RKO (cell line): ENCODE measurements at places on chromosomes 3 and 15.
A peak's percentile ranks its signal among the peaks of the same experiment; 100 is the strongest.

DNA sequence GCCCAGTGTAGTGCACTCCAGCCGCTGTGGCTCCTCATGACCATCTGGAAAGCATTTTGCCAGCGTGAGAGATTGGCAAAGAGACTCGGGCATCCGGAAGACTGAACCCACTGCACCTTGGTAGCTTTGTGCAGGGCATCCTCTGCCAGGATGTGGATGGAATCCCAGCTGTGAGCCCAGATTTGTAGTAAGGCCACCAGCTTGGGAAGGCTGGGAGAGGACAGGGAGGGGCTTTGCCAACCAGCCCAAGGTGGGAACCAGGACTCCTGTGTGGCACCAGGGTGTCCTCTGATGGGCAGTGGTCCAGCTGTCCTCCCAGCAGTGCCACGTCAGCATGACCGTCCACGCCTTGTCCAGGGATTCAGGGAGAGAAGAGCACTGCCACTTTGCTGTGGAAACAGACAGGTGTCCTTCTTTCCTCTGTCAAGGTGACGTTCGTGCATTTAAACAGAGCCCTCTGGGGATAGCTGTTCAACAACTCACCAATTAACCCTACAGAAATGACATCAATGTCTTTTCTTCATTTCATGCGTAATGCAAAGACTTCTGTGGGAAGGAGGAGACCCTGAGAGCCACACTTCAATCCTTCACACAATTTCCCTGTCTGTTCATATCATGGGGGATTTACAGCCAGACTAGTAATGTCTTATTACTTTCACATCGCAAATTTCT lies 19.1 kb downstream of the KLF15 start:
- no peak for DNase-seq

DNA sequence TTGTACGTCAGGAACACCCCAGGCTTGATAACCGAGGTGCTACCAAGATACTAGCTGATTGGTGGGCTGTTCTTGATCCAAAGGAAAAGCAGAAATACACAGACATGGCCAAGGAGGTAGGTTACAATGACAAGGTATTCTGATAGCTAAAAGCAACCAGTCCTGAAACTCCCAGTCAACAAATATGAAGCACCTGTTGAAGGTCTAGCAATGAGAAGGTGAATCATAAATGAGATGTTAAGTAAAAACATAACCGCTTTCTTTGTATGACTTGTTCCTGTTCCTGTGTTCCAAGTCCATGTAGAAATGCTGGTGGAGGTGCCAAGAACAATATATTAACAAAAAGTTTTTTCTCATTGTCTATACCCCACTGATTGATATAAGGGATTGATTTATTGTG lies 194.0 kb downstream of the BBX start:
- no peak for DNase-seq

GRCh38 chr3:24725514-24726255 lies 231.0 kb upstream of the THRB start:
- DNase-seq = no peak

- DNase-seq = peak; percentile 34
Observed at GRCh38 chr3:177337541-177338331, 140.5 kb upstream of the TBL1XR1 start.

DNA sequence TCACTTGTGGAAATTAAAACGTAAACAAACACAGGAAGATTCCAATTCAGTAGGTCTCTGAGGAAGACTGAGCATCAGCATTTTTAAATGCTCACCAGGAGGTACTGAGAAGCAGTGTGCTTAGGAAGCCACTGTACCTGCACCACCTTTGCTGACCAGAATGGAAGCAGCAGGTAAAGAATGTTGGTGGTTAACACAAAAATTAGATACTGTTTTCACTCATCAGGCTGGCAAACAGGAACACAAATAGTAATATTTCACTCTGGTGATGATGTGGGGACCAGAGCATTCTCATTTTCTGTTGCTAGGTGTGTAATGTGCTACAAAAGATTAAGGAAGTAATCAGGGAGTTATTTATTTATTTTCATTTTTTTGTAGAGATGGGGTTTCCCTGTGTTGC lies 29.9 kb upstream of the GHSR start:
- DNase-seq = no peak

DNA sequence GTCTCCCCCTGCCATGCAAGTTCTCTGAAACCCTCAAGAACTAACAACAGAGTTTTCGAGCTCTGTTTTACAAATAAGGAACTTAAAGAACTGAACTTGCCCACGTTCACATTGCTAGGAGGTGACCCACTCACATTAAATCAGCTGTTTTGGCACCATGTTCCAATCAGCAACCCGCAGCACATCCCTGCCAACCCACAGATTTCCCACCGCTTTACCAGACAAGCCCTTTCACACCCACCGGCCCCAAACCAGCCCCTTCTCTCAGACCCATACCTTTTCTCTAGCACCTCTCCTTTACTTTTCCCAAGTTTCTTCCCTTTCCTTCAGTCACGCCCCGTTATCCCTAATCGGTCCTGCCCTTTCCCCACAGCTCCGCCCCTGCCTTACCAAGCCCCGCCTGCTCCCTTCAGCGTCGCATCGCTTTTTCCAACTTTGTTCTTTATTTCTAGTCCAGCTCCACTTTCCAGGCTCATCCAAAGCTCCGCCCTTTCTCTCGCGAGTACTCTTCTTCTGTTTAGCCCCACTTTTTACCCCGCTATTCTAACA lies 804 bp upstream of the BRPF1 start:
- DNase-seq = no peak

GRCh38 chr15:47742742-47743141 lies 25.4 kb downstream of the SEMA6D start:
- DNase-seq = no peak

DNA sequence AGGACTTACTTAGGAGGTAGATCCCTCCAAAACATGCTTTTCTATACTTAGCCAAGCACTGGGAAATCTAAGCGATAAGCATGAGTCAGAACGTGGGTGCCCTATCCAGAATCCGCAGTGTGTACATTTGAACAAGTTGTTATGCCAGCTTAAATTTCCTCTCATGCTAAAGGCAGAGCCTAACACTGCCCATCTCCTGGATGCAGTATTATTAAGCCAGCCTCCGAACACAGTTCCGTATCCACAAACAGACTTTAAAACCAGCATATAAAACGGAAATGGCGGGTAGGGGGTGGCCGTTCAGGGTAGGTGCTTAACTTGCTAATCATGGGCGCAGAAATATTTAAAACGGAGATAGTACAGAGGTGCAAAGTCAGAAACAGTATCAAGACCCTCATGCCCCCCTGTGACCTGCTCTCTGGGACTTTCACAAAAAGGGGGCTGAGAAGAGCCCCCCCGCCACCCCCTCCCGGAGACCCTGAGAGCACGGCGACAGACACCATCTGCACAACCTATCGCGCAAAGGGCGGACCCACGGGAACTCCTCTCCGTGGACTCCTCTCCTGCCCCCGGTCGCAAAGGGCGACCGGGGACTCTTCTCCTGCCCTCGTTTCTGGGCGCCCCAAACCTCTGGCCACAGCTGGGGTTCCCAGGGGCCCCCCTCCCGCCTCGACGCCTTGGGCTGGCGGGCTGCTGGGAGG lies 889 bp upstream of the LRRIQ4 start:
- peak; percentile 77 for DNase-seq

DNA sequence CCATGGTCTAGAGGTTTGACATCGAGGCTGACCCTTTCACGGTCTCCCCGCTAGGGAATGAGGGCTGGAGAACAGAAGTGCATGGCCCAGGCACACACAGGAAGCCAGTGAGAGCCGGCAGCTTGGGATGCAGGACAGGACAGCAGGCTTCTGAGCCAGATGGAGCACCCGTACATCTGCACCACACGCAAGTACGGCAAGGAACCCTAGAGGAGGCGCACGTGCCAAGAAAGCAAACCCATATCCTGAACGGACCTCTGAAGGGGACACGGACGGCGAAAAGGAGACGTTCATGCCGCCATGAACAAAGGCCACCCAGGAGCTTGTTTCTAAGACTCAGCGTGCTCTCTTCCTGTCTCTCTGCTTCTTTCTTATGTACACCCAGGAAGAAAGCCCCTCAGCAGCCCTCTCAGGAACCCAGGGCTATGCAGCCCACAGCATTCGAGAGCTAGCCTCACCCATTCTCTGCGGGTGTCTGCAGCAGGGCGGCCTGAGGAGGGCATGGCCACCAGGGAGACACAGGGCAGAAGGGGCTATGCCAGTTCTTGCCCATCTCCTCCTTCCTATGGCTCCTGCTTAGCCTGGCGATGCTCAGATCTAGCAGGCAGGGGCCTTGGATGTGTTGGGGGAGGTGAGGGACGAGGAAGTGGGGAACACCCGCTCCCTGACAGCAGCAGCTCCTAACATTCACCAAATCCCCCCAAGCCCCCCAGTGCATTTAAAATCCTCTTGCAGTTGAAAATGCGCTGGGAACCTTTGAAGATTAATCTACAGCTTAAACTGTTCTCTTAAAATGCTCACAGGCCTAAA lies 81.3 kb downstream of the PCSK6 start:
- DNase-seq = no peak

- no peak for DNase-seq
Observed at GRCh38 chr15:101313041-101313761, 18.2 kb upstream of the SNRPA1 start.

DNA sequence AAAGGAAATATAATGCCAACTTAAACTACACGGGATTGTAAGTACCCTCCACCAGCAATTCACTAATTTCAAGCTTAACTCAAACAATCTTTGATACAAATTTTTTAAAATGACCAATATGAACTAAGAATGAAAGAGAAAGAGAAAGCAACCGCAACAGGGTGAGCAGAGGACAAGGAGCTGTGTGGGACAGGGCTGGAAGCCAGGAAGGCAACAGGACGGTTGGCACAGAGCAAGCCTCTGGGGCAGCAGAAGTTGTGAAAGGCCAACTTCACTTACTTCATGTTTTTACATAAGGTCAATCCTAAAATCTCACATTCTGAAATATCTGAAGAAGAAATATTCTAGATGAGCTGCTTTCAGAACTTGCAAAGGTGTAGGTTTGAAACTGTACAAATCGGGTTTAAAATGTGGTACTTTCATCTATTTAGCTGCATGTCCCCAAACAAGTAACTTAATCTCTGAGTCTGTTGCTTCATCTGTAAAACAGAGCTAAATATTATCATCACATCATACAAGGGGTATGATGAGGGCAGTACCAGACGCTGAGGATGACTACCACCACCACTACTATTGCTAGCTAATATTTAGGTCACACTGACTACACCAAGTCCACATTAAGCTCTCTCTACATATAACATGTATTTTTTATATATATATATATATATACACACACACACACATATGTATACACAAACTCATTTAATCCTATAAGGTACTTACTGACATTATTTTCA lies 101.7 kb downstream of the IGSF11 start:
- no peak for DNase-seq

GRCh38 chr3:40432793-40433192 lies 24.3 kb upstream of the RPL14 start:
- peak; percentile 28 for DNase-seq

- DNase-seq = no peak
Observed at GRCh38 chr3:123090728-123091531, 24.1 kb downstream of the PDIA5 start.

DNA sequence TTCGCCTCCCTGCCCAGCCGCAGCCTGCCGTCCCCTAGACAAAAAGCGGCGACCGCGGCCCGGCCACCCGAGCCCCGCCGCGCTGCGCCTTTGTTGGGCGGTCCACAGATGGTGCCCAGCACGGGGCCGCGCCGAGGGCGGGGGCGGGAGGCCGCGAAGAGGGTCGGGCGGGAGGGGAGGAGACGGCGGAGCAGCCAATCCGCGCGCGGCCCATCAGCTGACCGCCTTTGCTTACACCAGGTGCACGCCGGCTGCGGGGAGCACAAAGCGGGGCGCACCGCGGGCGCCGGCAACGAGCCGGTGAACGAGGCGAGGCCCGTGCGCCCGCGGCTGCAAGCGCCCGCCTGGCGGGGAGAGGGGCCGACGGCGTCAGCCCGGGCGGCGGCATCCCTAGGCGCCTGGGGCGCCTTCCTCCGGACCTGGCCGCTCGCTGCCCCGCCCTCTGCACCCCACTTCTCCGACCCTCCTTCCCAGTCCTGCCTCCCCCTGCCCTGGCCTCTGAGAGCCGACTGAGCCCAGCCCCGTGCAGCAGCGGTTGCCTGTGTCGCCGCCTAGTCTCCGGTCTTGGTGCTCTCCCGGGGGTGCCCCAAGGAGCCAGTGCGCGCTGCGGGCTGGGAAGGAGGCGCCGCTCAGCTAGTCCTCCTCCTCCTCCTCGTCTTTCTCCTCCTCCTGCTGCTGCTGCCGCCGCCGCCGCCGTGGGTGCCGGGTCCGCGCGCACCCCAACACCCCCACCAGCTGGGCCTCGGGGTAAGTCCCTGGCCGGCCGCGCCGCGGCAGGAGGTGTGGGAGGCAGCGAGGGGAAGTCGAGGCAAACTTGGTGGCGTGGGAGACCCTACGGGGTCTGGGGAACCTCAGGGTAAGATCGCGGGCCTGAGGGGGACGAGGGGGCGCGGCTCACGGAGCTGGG lies at the start of gene LRRN1:
Gene LRRN1, plus strand, starts transcription at position 259 of the 907 bp plus-strand sequence. CDS start 45,211 bp downstream, outside the sequence.
- no peak for DNase-seq

GRCh38 chr3:157086060-157086750 lies 73.7 kb downstream of the CCNL1 start:
- no peak for DNase-seq

DNA sequence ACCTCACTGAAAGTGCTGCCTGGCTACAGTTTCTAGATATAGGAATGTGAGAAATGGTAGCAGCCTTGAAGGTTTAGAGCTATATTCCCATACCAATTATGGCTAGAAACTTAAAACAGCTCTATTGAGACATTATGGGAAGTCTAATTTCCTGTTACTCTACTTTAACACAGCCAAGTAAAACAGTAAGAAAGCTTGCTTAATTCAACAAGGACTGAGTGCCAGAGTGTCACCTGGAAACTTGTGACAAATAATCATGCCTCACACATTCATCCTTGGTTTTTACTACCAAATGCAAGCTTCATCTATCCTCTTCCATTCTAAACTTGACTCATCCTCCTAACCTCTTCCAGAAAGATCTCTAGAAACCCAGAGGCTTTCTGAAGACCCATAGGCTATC lies 41.7 kb downstream of the UBE3A start:
- DNase-seq = no peak

DNA sequence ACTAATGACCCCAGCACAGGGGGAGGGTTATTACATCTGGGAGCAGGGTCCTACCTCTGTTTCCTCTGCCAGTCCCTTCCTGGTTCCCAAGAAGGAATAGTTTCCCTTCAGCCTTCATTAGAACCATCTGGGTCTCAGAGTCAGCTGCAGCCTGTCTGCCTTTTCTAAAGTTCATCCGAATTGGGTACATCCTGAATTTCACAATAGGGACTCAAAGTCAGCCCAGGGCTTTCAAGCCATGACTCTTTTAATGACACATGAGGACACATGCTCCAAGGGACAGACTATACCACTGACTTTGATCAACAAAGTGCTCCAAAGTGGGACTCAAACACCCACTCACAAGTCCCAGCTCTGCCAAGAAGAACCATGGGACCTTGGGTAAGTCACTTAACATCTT lies 12.7 kb upstream of the CRABP1 start:
- DNase-seq = no peak

DNA sequence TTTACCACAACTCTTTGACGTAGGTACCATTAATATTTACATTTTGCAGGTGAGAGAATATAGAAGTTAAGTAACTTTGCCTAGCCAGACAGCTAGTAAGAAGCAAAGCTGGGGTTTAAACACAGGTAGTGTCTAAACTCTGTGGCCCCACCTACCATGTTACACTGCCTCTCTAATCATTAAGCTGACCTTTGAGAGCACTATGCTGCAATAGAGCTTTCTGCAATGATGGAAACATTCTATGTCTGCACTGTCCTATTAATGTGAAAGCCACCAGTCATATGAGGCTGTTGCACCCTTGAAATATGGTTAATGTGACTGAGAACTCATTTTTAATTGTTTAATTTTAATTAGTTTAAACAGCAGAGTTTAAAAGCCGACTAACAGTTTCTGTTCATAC lies 6.3 kb upstream of the RARB start:
- no peak for DNase-seq
